CD4-positive, alpha-beta T cell treated with Interleukin-12 subunit alpha and Interleukin-12 subunit beta, for 1 hour (primary cell): ENCODE measurements at places on chromosomes 2 and 18.

GRCh38 chr18:32661486-32662299 is 111.1 kb downstream of the KLHL14 start:
- no peak for DNase-seq

GRCh38 chr2:192026825-192027120 is 168.0 kb downstream of the TMEFF2 start:
- no peak for DNase-seq

GRCh38 chr2:228257379-228257778 is 75.9 kb upstream of the SPHKAP start:
- no peak for DNase-seq

GRCh38 chr2:205714058-205714776 is 31.9 kb downstream of the NRP2 start:
- DNase-seq = peak; percentile 3

DNA sequence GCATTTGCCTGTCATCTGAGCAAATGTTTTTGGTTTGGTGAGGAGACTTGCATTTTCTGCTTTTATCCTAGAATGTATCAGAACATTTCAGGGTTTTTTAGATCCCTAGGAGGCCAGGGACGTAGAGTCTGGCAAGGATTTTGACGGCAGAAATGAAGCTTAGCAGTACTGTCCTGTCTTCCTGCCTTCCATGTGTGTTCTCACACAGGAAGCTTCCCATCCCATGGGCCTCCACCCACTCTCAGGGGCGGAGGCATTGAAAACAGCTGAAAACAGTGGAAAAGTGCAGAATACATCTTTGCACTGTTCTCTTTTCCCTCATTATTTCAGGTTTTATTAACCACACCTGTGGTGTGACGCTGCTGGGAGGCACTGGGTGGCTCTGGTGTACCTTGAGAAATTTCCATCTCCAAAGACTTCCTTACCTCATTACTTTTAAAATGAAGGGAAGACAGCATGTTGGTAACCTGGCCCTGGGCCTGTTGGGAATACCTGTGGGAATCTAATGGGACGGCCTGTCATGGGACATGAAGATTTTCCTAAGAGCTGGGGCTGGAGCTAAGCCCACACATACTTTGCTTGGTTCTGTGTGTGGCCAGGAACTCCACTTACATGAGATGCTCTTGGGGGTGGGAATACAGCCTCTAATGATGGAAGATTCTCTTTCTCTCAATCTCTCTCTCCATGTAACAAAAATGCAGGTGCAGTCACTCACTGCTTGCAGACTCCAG is 20.5 kb downstream of the PCARE start:
- no peak for DNase-seq

DNA sequence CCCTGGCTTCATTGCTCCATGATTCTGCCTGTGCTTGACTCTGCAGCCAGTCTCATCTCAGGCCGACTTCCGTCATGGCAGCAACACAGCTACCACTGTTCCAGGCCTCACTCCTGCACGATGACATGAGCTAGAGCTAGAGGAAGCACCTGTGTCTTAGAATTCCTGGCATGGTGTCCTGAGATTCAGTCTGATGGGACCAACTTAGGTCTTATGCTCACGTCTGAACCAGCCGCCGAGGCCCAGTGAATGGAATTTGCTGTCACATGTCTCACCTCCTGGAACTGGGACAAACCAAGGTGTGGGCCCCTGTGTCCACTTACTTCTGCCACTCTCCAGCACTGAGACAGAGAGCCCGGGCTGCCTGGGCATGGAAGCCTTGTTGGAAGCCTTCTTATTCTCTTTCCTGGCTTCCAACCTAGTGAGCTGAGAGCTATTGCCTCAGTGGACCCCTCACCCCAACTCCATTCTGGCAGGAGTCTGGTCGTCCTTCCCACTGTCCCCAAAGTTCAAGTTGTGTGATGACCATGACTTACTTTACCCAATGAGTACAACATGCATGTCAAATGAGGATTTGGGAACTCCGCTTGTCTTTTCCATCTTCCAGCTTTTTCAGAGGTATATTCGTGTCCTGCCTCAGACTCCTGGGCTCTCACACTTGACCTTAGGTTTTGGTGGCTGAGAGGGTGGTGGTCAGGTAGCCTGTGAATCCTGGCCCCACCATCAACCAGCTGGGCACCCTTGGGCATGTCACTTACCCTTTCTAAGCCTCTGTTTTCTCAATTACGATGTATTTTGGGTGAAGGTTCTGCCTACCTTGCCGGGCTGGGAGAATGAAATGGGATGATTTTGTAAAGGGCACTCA is 39.1 kb upstream of the HS6ST1 start:
- no peak for DNase-seq
